ENCODE measurements at places on chromosomes 5 and 9. TPM values are rescaled to one million over a fixed set of nuclear protein-coding genes. Genes with fewer than 3 reads are reported as not detected.

PLPP6 gene
- total RNA-seq: 6.4 TPM

OTULINL gene
- total RNA-seq: 7.2 TPM

CCL27 gene
- not detected for total RNA-seq

PRLR gene
- 2.6 TPM for total RNA-seq

C5orf47 gene
- total RNA-seq: not detected

TMEM232 gene
- 2.0 TPM for total RNA-seq

LIFR gene
- total RNA-seq: 222 TPM

GRCh38 chr9:34986540-34987047, 3.0 kb upstream of the DNAJB5 start:
- no peak for DNase-seq

GRCh38 chr5:135359374-135360165, 39.5 kb downstream of the MACROH2A1 start:
- no peak for DNase-seq

DNA sequence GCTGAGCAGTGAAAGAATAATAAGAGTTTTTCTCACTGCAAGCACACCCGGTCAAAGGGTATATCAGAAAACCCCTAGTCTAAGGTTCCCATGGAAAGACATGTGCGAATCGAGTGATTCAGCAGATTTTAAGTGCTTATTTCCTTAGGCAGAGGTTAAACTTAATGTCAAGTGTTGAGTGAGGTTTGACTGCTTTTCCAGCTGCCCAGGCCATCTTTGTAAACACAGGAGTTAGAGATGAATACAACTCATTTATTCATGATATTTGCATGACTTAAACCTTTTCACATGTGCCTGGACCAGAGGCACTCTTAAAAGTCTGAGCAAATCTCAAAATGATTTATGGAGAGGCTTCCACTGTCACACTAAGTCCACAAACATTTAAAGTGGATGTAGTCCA, 137.8 kb upstream of the RGMB start:
- no peak for DNase-seq

DNA sequence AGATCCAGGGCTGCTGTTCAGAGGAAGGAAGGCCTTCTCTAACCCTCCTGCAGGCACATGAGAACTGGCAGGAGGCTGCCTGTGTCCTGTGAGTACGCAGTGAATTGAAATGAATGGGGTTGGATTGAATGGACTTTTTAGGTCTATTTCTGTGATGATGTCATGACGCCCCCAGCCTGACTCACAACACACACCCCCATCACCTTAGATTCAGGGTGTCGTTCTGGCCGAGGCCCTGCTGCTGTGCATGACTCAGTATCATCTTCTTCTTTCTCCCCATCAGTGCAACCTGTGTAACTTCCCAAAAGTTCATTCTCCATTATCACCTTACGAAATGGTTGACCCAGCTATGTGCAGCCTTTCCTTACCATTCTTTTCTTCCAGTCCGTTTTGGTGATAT, 5.4 kb downstream of the PCAT7 start:
- no peak for DNase-seq

DNA sequence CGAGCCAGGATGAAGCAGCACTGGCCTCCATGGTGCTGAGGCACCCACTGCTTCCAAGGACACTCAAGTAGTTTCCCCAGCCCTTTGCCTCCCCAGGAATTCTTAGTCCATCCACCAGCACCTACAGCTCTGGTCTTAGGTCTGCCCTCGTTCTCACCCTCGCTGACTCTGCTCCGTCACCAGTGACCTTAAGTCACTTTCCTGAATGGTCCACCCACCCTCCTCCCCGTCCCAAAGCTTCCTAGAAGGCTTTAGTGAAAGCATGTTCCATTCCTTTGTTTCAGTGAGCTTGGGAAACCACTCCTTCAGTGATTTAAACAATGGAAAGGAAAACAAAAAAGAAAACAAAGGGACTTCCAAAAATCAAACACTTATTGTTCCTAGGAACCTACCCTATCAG, 54.6 kb upstream of the MAP3K1 start:
- no peak for DNase-seq

DNA sequence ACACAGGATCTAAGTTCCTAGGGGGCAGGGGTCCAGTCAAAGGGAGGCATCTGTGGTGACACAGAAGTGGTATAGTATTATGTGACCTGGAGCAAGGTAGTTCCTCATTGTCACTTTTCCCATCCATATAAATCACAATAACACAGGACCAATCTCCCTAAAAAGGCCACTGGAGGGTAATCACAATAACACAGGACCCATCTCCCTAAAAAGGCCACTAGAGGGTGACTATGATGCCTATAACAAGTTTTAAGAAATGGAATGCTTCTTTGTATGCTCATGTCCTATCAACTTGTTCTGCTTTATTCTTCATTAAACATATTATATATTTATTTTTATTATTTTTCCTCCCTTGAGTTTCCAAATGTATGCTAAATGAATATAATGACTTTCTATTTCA, 254.6 kb downstream of the ASTN2 start:
- DNase-seq: no peak

GRCh38 chr9:111035543-111036428, 2.5 kb downstream of the LPAR1 start:
- DNase-seq: no peak

DNA sequence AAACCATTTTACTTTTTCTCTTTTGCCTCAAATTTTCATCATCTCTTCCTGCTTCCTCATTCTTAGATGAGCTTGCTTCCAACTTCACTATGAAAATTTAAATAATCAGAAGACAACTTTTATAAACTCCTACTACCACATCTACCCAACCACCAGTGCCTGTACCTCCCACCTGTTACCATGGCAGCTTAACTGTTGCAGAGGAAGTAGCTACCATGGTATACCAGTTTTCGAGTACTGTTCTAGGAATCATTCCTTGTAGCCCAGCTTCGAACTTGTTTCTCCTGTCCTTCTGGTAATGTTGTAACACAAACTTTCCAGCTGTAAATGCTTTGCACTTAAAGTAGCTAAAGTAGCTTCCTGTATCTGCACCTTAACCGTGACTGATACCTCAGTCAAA, 266.8 kb upstream of the NREP start:
- DNase-seq: no peak

- no peak for DNase-seq
These were observed 454.7 kb downstream of the SPATA31D1 start for GRCh38 chr9:82443312-82443711.

- peak; percentile 9 for DNase-seq
These were observed 27.2 kb upstream of the SMU1 start for GRCh38 chr9:33103501-33104281.

- no peak for DNase-seq
These were observed 117.9 kb upstream of the GRIA1 start for GRCh38 chr5:153372425-153373129.

DNA sequence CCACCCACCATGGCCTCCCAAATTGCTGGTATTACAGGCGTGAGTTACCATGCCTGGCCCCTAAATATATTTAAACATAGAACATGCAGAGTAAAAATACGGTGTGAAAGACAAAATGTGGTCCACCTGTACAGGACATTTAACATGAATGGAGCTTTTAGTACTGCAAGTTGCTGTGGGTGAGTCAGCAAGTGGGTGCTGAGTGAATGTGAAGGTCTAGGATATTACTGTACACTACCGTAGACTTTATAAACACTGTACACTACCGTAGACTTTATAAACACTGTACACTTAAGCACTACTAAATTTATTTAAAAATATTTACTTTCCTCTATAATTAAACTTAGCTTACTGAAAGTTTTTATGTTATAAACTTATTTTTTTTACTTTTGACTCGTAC, 317.8 kb downstream of the PRDM9 start:
- no peak for DNase-seq

DNA sequence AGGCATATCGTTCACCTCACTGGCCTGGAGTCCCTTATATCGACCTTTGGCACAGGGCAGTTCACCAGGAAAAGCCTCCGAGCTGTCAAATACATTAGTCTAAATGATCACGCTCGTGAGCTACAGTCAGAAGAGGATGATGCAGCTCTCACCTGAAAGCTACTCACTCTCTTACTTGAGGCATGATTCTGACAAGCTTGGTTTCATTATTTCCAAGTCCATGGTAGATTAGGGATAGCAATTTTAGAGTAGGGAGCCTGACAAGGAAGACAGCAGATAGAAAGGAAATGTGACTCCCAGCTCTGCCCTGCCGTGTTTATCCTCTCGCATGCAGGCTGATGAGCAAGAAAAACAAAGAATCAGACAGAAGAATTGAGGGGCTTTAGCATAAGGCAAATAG, 98.0 kb upstream of the MAP1B start:
- no peak for DNase-seq

DNA sequence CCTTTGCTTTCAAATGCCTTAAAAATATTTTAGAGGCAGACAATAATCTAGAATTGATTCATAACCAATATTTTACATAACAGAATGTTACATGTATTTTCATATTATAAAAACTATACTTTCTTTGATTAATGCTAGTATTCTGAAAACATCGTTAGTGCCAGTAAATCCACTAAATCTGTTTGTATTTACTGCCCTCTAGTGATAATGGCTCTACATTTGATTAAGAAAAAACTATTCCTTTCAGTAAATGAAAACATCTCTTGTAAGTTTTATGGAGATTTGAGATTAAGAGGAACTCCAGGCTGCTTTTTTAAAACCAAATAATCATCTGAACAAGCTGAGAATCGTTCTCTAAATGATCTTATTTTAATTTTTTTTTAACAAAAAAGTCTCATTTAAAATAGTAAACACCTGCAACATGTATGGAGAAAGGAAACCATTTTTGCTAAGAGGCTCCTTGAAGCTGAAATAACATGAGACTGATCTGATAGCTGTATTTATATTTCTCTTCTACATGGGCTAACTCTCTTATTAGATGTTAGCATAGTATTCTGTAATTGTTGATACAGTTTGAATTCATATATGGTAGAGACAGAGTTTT, 424.7 kb downstream of the RAB3C start:
- no peak for DNase-seq

DNA sequence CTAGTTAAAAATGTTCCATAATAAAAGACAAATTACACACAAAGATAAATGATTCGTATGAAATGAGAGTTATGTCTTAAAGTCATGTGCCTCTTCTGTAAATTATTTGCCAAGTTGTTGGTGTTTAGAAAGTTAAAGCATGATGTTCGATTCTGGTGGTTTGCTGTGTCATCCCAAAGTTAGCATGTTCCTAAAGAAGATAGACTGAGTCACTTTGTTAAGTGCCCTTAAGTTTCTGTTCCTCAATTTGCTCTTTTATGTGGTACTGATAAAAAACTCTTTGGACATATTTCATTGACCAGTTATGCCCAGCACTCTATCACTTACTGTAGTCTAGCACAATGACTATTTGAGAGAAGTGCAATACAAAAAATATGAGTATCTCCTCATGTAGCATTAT, 366.9 kb upstream of the ZNF608 start:
- DNase-seq: no peak

DNA sequence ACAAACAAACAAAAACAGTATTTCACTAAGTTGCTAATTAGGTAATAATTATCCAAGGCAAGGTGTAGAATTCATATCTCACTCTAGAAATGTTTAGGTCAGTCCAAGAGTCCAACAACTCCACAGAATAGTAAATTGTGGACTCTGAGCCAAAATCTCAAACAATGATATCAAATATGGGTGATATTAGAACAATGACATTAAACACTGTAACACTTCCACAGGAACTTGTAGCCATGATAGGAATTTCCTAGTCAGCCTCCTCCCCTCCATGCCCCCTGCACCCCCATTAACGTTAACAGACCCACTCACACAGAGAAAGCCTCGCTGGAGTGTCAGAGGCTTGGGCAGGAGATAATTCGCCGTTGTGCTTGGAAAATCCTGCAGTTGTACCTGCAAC, 305.0 kb upstream of the PIK3R1 start:
- DNase-seq: no peak
